ENCODE measurements at places on chromosomes 5 and 9.

DNA sequence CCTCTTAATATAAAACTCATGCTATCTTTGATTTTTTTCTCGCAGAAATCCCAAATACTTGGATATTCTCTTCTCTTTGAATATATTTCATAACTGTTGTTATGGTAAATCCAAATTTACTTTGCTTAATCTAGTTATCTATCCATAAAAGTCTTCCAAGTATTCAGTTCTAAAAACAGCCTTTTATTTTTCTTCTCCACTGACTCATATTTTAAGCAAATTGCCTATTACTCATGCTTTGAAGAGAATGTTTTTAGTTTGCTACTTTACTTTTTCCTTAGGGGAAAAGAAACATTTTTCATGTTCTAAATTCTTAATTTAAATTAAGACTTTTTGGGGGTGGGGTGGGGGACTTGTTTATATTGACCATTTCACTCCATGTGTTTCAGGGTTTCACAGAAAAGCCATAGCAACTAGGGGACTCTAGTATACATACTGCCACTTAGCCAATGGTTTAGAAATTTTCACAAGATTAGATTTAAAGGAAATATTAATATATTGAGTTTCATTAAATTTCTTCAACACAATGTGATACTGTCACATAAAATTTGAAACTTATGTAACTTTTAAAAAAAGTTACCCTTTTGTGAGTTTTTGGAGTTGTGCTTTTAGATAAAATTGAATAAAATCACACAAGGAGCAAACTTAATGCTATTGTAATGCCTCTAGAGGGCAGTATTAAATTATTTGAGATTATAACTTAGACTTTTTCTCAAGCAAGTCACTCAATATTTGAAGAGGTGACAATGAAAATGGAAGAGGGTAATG is 545.8 kb upstream of the ARRDC3 start:
- DNase-seq = peak; percentile 8

DNA sequence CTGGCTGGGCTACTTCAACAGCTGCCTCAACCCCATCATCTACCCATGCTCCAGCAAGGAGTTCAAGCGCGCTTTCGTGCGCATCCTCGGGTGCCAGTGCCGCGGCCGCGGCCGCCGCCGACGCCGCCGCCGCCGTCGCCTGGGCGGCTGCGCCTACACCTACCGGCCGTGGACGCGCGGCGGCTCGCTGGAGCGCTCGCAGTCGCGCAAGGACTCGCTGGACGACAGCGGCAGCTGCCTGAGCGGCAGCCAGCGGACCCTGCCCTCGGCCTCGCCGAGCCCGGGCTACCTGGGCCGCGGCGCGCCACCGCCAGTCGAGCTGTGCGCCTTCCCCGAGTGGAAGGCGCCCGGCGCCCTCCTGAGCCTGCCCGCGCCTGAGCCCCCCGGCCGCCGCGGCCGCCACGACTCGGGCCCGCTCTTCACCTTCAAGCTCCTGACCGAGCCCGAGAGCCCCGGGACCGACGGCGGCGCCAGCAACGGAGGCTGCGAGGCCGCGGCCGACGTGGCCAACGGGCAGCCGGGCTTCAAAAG is 36.9 kb upstream of the TTC1 start:
- DNase-seq = no peak

GRCh38 chr9:91199739-91200497 is 161.8 kb downstream of the AUH start:
- no peak for DNase-seq

GRCh38 chr9:107172979-107173347 is 110.1 kb upstream of the RAD23B start:
- no peak for DNase-seq
